ENCODE measurements at places on chromosomes 1 and 21.

DNA sequence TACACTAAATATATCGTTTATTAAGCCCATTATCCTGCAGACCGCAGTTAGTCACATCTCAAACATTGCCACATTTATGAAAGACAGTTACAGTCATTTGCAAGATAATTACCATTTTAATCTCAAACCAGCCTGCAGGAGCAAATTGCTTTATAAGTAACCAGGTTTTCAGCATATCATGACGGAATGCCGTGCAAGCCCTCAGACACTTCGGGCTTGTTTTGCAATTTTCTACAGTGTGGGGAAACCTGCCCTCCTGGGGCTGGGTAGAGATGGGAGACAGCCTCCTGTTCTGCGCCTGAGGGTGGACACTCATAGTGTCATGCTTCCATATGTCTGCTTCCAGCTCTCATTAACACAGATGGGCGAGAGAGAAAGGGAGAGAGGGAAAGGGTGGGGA is 563.9 kb downstream of the NPHP4 start:
- no peak for DNase-seq

GRCh38 chr1:85201340-85202091 is 700 bp upstream of the SYDE2 start:
- DNase-seq, result peak; percentile 69

DNA sequence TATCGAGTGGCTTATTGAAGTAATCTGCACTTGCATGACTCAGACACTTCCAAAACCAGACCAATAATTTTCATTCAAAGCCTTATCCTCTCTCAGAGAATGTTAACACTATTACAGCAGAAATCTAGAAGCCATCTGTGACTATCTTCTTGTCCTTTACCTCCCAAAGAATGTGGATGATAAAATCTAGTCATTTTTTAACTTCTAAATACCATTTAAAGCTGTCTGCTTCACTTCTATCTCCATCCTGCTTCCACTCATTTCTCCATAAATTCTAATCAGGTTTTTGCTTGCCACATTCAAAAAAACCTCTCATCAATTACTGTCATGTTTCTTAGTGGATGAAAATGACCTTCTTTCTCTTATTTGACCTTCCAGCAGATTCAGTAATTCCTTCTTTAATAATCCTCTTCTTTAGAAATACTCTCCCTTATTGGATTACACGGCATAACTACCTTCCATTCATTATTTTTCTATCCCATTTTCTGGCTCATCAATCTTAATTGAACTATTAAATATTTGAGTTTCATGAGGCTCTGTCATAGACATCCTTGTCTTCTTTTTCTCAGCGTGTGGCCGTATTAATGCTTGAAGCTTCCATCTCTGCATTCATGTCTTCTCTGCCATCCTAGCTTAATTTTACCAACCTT is 1999.4 kb downstream of the MRPL39 start:
- no peak for DNase-seq

- DNase-seq, result no peak
These were observed 1.5 kb downstream of the MORC3 start for GRCh38 chr21:36321325-36322082.

GRCh38 chr1:91507328-91507727 is 6.7 kb downstream of the CDC7 start:
- no peak for DNase-seq

DNA sequence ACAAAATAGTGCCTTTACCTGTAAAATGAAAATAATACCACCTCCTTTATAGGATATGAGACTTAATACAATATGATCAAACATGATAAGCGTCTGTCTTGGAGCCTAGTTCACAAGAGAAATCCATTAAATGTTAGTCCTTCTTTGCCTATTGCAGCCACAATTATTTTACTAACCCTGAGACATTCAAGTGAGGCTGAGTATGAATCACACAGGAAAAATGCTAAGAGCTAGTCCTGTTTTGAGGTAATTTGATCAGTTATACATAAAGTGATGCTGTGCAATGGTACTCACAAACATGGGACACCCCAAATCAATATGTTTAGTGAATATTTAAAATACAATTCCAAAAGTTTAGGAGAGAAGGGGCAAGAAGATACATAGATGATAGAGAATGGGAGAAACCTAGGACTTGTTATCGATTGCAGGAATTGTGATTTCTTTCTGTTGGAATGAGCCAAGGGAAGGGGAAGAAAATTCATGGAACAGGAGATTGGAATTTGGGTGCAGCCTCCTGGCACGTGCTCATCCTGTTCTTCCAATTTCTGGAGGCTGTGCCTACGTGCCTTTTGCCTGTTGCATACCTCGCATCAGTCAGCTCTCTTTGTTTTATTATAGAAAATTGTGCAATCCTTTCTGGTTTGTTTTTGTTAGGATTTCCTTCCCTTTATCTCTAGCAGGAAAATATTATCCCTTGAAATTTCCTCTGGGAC is 39.9 kb upstream of the BACH1 start:
- peak; percentile 74 for DNase-seq

- no peak for DNase-seq
These were observed 13.3 kb downstream of the PMF1 start for GRCh38 chr1:156226116-156226538.
